ENCODE measurements at places on chromosomes 5 and 9. TPM values are rescaled to one million over a fixed set of nuclear protein-coding genes. Genes with fewer than 3 reads are reported as not detected.

DNA sequence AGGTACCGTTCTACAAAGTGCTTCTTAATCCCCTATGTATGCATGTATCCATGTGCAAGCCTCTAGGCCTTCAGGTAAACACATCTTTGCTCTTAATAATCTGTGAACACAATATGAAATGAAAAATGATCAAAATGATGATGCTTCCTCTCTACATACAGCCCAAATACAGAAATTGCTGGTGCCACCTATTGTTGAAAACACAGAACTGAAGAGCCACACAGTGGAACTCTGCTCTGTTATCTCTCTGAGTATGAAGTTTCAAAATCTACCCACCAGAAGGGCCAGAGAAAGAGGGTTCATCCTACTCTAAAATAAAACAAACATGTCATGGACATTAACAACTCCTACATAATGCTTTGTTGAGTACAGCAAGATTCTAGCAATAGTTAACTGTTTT, 71.3 kb downstream of the GLIS3 start:
- DNase-seq: peak; percentile 22

GRCh38 chr5:107472620-107473064, 198.1 kb downstream of the EFNA5 start:
- DNase-seq: no peak

Gene NKD2
- 22.9 TPM for total RNA-seq

Gene LIFR
- 44.2 TPM for total RNA-seq

GRCh38 chr9:79220251-79220650, 351.5 kb upstream of the TLE4 start:
- no peak for DNase-seq

DNA sequence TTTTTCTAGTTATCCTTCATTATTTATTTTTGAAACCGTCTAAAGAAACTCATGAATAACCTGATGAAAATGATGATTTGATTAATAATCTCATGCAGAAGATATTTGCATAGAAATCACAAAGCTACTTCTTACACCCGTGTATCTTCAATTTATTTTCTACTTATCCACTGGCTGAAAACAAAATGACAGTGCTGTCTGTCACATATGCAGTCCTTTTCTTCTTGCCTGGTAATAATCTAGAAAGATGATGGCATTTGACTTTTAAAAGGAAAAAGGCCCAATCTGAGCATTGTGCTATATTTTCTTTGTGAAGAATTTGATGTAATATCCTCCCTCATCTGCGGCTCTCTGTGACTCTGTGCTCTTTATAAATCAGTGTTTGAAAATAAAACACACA, 253.3 kb downstream of the PRR16 start:
- no peak for DNase-seq

DNA sequence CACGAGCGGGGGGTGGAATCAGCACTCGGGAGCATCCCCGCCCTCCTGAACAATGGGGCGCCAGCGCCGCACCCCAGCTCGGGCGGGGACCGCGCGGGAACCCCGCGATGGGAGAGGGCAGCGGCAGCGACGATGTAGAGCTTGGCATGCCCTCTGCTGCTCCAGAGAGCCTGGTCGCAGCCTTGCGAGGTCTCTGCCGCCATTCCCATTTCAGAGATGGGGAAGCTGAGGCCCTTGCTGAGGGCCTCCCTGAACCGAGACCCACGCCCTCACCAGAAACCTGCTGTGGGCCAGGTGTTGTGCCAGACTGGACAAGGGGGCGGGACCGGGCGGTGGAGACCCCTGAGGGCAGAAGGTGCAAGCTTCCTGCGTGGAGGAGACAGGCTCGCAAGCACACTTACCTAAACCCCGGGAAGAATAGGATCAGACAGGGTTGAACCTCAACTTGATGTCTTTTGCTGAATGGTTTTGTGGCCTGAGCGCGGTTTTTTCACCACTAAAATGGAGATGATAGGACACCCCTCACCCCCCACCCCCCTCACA, 647 bp upstream of the MEGF9 start:
- no peak for DNase-seq

- no peak for DNase-seq
These were observed 13.4 kb downstream of the ADAM19 start for GRCh38 chr5:157562111-157562581.

- peak; percentile 69 for DNase-seq
These were observed 1.3 kb upstream of the NRARP start for GRCh38 chr9:137303151-137303892.

- no peak for DNase-seq
These were observed 50.8 kb downstream of the SAXO1 start for GRCh38 chr9:18982262-18982620.

Gene PCDHA4
- total RNA-seq: 0.58 TPM

- no peak for DNase-seq
These were observed 104.4 kb downstream of the ACTL7B start for GRCh38 chr9:108751369-108751768.

GRCh38 chr9:102975251-102975650, 19.9 kb upstream of the CYLC2 start:
- no peak for DNase-seq

DNA sequence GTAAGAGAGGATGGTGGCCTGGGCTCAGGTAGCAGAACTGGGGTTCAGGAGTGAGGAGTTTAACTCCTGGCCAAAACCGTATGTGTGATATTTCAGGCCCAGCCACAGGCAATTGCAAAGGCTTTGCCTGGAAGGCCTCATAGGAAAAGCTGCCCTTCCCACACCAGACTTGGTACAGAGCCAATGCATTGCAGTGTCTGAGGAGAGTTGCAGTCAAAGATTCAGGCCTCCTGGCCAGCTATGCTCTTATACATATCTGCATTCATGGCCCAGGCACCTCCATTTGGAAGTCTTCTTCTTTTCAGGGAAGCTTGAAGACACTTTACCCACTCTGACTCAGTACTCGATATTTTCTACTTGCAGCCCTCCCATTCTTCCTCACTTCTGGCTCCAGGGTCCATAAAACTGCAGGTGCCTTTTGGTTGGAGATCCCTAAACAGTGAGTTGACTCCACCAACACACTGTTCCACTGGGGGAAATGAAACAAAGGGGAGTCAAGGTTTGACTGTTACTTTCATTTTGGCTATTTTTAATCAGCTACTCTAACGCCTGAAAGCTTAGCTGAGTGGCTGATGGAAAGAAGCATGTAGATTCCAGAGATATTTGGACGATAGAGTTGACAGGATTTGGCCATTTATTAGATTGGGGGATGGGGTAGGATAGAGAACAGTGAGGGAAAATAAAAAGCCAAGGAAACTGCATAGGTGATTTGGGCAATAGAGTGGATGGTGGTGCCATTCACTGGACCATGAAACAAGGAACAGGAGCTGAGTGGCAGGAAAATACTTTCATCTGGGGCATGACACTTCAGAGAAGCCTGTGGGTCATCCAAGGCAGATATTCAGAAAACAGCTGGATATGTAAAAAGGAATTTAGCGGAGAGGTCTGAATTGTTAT, 30.6 kb upstream of the IL33 start:
- no peak for DNase-seq

DNA sequence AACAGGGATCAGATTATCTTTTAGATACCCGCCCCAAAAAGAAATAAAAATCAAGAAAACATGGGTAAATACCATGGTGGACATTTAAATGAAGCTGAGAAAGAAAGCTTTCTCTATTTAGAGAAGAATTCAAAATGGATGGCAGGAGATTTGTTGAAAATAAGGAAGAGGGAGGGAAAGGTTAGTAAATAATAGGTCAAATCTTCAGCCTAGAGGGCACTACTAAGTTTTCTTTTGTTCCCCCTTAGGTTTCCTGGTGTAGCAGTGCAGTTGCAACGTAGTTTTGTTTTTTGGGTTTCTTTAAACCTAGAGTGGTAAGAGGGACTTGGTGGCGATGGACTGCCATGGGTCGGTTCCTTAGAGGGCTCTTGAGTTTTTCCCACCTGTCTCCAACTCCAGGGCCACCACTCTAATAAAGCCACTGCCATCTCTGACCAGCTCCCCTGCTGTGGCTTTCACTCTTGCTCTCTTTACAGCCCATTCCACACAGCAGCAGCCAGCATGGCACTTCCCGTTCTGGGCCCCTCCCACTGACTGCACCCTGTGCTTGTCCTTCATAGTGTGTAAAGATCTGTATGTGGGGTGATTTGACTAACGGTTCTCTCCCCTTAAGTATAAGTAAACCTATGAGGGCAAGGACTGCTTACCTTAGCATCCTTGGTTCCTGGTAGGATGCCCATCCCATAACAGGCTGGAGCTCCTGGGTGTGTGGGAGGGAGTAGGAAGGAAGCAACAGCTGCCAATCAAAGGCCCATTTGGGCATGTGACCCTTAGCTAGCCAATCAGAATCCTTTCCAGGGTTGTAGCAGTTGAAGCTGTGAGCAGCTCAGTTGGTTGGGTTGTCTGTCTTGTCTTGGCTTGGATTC, 118.3 kb downstream of the SLC1A3 start:
- DNase-seq: peak; percentile 52

Gene AHRR
- 2.2 TPM for total RNA-seq

- DNase-seq: peak; percentile 74
These were observed 115.4 kb downstream of the LHX2 start for GRCh38 chr9:124126648-124127646.

Gene GGTA1
- total RNA-seq: not detected

GRCh38 chr9:108150736-108151586, 661.4 kb upstream of the KLF4 start:
- peak; percentile 64 for DNase-seq

- no peak for DNase-seq
These were observed 245.7 kb upstream of the SLC30A5 start for GRCh38 chr5:68848091-68848490.

Gene DOK3
- 13.1 TPM for total RNA-seq

Gene CAMK4
- 0.88 TPM for total RNA-seq

- DNase-seq: no peak
These were observed 42.8 kb upstream of the LHFPL2 start for GRCh38 chr5:78691084-78691960.

GRCh38 chr5:180097926-180098325, 26.4 kb upstream of the RNF130 start:
- DNase-seq: no peak

DNA sequence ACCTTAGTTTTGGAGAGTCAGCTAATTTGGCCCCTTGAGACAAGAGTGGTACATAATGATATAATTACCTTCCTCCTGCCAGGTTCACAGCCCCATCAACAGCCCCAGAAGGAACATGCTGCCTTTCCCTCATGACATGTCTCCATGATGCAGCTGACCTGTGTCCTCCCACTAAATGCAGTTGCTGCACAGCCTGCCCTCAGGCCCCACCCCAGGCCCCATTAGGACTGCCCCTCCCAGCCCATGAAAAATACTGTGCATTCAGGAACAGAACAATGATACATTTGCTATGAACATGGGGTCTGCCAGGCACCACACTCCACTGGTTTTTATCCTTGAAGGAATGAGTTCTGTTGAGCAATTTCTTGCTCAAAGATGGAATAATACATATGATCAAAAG, 176.4 kb downstream of the C5orf15 start:
- DNase-seq: no peak

Gene ZDHHC11
- 47.3 TPM for total RNA-seq

Gene SLC34A1
- total RNA-seq: not detected

Gene RNF224
- total RNA-seq: 0.17 TPM

DNA sequence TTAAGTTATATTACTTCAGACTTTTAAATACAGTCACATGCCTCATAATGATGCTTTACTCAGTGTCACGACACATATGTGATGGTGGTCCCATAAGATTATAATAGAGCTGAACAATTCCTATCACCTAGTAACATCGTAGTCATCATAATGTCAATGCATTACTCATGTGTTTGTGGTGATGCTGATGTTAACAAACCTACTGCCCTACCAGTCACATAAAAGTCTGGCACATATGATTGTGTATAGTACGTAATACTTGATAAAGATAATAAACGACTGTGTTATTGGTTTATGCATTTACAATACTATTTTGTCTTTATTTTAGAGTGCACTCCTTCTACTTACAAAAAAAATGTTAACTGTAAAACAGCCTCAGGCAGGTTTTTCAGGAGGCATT, 103.7 kb downstream of the PAM start:
- no peak for DNase-seq

DNA sequence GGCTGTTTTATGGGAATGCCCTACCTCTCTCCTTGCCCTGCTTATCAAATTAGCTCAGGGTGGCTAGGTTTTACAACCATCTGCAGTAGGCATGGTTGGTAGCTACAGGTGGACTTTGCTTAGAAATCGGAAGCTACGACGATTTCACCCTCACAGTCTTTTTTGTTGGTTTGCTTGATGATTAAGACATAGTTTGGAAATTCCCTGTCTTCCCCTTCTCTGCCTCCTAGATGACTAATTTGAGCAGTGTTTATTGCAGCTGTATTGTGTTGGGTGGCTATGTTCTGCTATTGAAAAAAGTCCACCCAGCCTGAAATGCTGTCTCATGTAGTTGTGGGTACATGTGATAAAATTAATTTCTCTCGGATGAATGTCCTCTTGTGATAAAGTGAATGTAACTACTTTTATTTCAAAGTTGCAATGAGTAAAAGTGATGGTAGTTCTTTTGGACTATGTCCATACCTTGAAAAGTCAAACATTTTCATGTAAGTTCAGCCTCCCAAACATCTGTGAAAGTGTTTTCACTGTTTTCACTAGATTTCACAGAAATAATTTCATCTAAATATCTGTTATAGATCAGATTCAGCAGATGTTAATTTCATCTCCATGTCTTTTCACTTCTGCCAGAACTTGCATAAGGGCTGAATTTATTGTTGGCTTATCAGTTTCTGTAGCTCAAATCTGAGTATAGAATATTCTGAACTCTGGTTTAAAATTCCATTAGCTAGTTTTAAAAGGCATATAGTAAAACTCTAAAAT, 37.3 kb upstream of the FYB1 start:
- no peak for DNase-seq

- DNase-seq: no peak
These were observed 344.6 kb upstream of the EDIL3 start for GRCh38 chr5:84729326-84729725.

DNA sequence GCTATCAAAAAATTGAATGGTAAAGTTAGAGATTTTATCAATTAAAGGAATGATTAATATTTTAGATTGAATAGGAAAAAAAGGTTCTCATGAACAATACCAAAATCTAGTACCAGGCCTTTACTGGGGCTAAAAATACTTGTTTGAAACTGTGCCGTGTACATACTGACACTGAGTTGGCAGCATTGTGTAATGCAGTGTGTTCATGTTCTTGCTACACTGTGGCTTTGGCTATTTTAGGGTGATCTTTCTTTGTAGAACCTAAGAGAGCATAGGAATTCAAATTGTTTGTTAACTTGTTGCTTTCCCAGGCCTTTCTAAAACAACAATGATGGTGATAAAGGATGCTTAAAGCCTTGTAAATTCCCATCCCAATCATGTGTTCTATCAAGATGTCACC, 80.9 kb downstream of the KIF4B start:
- no peak for DNase-seq

DNA sequence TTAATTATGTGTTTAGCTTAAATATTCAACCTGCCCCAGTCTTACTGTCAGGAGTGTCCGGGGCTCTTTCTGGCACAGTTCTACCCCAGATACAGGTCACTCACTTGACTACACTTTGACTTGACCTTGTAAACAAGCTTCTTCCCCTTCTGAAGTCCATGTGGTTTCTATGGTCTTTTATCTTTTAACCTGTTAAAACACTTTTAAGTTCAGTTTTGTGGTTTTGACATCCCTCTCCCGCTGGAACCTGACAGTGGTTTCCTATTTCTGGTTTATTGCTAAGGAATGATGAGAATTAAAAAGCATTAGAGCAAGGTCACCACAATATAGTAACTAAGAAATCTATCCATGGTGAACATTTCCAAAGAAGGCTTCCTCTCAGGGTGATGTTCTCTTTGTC, 300.1 kb downstream of the TMEM167A start:
- no peak for DNase-seq
